Activated T-helper 9 cell treated with anti-CD3 and anti-CD28 coated beads, Interleukin-2, amount 50 U/mL, for 16 hours (primary cell): ENCODE measurements at places on chromosomes 16 and 17.

DNA sequence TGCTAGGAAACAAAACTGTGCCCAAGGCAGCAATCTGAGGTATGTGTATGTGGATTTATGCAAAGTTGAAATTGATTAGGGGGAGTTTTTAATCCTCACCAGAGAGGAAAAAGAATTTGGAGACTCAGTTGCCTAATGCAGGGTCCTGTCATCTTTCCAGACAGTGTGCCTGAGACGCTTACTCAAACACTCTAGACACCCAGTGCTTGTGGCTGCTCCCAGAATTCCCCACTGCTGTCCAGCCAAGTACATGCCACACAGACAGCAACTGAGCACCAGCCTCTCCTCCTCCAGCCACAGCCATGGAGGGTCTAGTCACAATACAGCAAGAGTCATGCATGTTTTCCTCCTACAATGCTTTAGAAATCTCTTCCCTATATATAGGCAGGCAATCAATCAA is 118.1 kb downstream of the HIC1 start:
- no peak for DNase-seq

DNA sequence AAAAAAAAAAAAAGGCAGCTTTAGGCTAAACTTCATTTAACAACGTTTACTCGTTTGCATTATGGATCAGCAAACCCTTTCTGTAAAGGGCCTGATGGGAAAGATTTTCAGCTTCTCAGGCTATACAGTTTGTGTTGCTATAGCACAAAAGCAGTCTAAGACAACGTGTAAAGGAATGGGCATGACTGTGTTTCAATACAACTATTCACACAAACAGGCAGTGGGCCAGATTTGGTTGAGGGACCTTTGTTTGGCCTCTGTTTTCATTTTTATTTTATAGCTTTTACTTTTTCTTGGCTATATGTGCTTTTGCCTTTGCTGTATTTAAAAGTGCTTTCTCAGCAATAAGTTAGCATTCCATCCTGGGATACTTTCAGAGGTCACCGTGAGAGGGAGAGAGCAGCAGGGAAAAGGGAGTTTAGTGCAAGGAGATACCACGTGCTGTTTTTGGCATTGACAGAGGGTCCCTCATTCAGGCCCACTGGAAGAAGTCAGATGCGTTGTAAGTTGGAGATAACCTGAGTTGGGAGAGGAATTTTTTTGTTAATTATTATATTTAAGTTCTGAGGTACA is 335.6 kb downstream of the UTP18 start:
- no peak for DNase-seq

- DNase-seq = peak; percentile 25
These were observed 10.2 kb upstream of the CENPT start for GRCh38 chr16:67857547-67858233.

DNA sequence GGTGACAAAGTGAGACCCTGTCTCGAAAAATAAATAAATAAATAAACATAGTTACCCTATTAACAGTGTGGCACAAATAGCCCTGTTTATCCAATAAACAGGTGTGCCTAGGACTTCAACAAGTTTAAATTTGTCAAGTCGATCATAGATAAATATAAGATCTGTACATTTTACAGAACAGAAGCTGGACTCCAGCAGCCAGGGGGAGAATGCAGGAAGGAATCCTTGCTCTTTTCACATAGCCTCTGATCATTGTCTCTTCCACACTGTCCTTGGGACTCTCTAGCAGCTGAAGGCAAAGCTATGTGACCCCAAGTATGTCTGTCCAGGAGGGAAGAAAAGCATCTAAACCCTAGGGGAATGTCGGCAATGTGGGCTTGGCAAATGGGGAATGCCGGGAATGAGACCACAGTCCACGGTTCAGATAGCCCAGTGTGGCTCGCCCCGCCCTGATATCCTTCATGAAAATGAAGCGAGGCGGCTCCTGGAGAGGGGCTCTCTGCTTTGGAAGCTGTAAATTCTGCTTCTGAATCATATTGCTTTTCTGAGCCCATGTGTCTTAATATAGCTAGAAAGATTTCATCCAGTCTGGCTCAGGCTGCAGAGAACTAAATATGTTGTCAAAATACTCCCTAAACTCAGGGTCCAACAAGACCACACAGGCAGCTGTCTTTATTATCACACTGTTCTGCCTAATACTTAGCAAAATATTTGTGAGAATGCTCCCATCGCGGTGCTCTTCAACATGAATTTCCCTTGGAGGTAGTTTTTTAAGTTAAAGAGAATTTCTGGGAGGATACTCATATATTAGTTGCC is 24.9 kb upstream of the GRB2 start:
- DNase-seq = no peak

GRCh38 chr17:72569148-72569946 is 448.5 kb downstream of the SOX9 start:
- no peak for DNase-seq

DNA sequence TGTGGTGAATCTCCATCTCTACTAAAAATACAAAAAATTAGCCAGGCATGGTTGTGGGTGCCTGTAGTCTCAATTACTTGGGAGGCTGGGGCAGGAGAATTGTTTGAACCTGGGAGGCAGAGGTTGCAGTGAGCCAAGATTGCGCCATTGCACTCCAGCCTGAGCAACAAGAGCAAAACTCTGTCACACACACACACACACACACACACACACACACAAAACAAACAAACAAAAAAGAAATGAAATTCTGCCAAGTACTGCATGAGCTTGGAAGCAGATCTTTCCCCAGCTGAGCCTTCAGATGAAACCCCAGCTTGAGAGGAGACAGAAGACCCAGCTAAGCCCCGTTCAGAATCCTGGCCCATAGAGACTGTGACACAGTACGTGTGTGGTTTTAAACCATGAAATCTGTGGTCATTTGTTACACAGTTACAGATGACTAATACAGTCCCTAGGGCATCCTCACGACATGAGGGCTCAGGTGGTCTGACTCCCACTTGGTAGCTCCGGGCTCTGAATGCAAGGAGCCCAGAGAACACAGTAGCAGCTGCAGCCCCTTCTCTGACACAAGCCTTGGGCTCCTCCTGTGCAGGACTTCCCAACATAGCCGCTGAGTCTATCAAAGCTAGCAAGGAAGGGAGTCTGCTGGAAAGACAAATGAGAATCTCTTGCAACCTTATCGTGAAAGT is 132.8 kb downstream of the SEC14L1 start:
- no peak for DNase-seq

DNA sequence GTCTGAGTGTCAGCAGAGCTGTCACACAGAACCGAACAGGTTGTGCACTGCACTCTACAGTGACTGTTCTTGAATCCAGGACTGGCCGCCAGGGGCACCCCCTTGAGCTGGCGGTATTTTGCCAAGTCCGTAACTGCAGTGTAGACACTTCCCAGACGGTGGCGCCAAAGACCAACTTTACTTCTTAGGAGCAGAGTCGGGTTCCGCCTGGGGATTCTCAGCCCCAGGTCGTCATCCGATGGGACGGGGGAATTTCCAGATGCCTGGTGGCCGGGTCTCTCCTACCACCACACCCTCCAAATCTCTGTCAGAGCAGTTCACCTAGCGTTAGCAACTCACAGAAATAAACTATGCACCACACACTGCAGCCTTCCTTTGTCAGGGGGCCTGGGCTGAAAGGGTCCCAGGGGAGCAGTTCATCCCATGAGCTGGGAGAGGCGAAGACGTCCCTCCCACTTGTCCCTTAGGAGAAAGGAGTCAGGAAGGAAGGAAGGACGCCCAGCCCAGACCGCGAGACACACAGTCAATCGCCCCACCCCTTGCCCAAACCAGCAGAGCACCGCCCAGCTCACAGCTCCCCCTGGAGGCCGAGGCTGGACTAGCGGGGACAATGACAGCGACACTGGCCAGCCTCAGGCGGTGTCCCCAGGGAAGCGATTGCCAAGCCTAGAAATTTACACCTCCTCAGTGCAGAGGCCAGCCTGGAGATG is 7.4 kb upstream of the RIPOR1 start:
- peak; percentile 94 for DNase-seq

DNA sequence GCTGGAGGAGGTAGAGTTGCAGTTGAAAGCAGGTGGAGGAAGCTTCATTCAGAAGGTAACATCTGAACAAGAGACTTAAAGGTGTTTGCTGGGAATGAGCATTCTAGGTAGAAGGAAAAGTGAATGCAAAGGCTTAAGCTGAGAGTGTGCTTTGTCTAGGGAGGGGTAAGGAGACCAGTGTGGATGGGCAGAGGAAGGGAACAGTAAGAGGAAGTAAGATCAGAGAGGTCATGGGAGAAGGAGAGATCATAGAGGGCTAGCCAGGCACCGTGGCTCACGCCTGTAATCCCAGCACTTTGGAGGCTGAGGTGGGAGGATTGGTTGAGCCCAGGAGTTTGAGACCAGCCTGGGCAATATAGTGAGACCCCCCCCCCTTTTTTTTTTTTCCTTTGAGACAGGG is 3.3 kb downstream of the STX4 start:
- no peak for DNase-seq

- DNase-seq = no peak
These were observed 3.5 kb downstream of the CYB561 start for GRCh38 chr17:63442549-63443035.

DNA sequence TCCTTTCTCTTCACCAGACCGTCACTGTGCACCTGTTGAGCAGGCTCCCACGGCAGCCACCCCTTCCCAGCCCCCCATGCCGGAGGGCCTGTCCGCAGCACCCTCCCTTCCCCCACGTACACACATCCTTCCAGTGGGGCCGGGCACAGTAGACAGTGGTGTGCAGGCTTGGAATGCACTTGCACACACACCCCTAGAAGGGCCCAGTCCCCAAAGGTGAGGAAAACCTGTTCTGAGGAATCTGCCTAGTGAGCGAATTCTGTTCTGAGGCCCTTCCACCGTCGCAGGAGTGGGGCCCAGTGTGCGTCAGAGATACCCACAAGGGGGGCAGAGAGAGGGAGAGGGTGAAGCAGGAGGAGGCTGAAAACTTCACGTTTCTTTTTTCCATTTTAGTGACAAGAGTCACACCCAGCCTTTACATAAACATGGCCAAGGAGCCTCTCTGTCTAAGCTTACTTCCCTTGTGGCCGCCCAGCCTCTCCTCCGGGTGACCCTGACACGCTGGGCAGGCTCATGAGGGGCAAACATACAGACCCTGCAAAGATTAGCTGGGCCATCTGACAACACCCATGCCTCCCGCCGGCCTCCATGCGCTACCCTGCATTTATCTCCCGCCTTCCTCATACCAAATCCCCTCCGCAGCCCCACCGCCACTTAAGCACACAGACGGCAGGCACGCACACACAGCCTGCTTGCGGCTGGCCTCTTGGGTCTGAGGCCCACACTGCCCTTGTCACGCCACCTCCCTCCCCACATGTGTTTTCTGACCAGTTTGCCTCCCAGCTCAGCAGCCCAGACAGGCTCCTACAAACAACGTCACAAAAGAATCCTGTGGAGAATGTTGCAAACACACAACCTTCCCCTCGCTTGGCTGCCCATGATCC is 1.8 kb downstream of the ZBTB4 start:
- DNase-seq = no peak
